Fibroblast of mammary gland (primary cell): ENCODE measurements at places on chromosomes 11 and 22.

DNA sequence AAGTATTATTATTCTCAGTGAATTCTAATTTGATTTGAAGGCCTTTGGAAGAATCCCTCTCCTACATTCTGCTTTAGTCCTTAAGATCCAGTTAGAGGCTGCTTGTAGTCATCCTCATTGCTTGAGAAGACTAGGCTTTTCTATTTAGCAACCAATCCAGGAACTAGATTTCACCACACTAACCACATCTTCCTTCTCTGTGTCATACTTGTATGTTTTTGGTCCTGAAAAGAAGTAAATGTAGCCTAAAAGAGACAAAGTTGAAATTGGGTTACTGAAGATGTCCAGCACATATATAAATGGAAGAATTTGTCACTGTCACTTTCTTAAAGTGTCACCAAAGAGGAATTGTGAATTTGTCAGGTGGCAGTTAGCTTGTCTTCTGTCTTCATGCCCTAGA lies 46.6 kb upstream of the MMP7 start:
- peak; percentile 54 for DNase-seq

DNA sequence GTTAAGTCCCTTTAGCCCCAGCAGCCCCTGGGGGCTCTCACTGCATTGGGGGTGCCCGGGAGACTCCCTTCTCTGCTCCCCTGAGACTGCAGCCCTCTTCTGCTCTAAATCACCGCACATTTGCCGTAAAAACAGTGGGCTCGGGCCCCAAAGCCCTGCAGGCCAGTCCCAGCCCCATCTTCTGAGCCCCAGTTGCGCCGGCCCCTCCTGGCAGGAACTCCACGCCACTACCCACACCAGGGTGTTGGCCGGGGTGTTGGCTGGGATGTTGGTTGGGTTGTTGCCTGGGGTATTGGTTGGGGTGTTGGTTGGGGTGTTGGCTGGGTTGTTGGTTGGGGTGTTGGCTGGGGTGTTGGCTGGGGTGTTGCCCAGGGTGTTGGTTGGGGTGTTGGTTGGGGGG lies 23.5 kb downstream of the OTUB1 start:
- DNase-seq, result no peak

DNA sequence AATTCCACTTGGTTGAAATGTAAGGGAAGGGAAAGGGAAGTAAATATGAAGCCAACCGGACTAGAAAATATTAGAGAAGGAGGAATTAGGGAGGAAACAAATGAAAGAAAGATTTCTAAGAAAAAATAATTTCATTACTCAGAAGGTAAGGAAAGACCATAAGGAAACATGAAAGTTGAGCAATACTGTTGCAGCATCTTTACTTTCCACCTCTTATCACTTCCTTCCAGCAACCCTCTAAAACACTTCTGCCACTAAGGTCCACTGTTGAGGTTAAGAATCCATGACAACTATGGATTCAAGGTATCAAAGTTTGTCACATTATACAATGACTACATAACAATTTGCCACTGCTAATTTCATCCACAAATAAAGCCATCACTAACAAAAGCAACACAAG lies 308.6 kb downstream of the DLG2 start:
- no peak for DNase-seq

- DNase-seq, result no peak
Measured at GRCh38 chr11:14635546-14635945, 8.1 kb upstream of the PDE3B start.

- no peak for DNase-seq
Measured at GRCh38 chr22:44821741-44822475, 69.5 kb downstream of the ARHGAP8 start.
